Ovary (tissue), 10 donors: ENCODE measurements at places on chromosomes 2 and 18. TPM values are rescaled to one million over a fixed set of nuclear protein-coding genes. Genes with fewer than 3 reads are reported as not detected.

DNA sequence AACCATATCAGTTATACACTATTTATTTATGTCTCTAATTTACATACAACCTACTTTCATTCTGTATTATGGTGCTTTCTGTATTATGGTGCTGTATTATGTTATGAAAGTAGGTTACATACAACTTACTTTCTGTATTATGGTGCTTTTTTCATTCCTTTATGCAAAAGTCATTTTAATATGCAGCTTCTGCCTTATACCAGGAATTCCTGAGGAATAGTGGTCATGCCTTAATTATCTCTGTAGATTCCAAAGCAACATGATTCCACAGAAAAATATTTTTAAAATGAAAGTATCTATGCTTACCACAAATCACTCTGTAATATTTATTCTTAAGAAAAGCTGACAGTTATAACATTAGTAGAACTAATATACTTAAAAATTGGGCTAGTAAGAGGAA lies 922.0 kb upstream of the NRXN1 start:
- no peak for DNase-seq
- H3K4me3 ChIP-seq, result no peak overlapping the region
- no peaks in the 10 kb centered on the region for H3K36me3 ChIP-seq
- H3K27me3 ChIP-seq, result no peaks in the 10 kb centered on the region
- no peak overlapping the region for H3K27ac ChIP-seq
- no peaks in the 10 kb centered on the region for H3K4me1 ChIP-seq

DNA sequence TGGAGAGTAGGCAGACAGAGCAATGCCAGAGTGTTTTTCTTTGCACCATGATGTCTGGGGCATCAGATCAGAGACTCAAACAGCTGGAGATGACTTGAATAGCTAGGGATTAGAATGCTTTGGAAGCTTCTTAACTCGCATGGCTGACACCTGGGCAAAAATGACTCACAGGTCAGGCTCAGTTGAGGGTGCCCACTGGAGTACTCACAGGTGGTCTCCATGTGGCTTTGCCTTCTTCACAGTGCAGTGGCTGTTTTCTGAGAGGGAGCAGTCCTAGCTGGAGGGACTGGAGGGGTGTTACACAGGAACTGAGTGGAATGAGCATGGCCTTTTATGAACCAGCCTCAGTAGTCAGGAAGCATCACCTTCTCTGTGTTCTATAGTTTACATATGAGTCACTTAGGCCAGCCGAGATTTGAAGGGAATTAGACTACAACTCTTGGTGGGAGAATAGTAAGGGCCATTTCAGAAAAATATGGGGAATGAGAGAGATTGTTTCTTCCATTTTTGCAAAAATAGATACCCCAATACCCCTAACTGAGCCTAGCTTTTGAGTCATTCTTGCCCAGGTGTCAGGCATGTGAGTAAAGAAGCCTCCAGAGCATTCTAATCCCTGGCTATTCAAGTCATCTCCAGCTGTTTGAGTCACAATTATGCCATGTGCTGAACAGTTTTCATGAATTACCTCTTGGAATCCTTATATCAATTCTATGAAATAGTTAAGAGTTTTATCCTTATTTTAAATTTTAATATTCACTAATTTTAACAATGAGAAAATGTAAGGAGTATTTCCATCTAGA lies 7.1 kb upstream of the PPP1R1C start:
- H3K27ac ChIP-seq, result no peak overlapping the region
- H3K4me1 ChIP-seq, result no peaks in the 10 kb centered on the region
- no peaks in the 10 kb centered on the region for H3K36me3 ChIP-seq
- H3K27me3 ChIP-seq, result no peaks in the 10 kb centered on the region

The SNED1 gene
- 33.4 TPM for total RNA-seq

The L3MBTL4 gene
- total RNA-seq, result 26.8 TPM

The CNGA3 gene
- total RNA-seq, result not detected

DNA sequence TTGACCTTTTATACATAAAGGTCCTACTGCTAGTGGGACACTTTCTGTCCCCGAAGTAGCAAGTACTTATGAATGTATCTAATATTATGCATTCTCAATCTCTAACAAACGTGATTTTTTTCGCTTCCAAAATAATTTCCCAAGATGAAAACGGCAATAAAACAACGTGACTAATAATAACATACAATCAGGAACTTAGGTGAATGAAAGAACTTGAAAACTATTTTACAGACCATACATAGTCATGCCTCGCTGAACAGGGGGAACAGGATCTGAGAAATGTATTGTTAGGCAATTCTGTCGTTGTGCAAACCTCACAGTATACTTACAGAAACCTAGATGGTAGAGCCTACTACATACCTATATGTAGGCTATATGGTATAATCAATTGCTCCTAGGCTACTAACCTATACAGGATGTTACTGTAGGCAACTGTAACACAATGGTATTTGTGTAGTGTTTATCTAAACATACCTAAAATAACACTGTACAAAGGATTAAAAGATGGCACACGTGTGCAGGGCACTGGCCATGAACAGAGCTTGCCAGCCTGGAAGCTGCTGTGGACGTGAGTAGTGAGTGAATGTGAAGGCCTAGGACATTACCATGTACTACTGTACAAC lies 2.5 kb downstream of the RTN4 start:
- DNase-seq, result no peak
- peak overlapping the region; percentile 84 for H3K4me3 ChIP-seq
- peak overlapping the region; percentile 92 for H3K27ac ChIP-seq
- no peaks in the 10 kb centered on the region for H3K27me3 ChIP-seq
- peaks cover 10% of the 10 kb centered on the region for H3K4me1 ChIP-seq
